ENCODE measurements at places on chromosomes 2 and 18.

DNA sequence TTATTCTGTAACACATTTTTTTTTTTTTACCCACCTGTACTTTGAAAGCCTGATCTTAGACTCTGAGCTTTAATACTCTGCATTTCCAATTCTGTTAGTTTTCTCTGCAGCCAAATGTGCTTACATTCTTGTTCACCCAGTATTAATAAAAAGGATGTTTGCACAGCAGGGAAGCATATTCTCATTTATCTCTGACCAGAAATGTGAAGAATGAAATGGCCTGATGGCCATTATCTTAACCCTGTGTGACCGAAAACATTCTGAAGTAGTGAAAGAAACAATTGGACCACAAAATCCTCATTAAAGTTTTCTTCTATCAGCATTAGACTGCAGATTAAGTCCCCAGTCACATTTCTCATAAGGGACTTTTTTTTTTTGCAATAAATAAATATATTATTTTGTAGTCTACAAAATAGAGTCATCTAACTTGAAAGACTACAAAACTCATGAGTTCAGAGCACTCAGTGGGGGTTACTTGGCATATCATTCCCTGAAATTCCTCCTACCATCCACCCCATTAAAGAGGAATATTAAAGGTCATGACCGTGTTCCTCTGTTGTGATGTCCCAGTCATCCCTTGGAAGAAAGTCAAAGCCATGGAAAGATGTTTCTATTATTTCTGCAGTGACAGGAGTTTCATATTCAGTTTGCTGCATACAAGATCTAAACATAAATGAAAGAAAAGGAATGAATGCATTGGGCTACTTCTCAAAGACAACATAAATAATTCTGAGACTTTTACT lies 364.4 kb downstream of the RND3 start:
- no peak for DNase-seq

DNA sequence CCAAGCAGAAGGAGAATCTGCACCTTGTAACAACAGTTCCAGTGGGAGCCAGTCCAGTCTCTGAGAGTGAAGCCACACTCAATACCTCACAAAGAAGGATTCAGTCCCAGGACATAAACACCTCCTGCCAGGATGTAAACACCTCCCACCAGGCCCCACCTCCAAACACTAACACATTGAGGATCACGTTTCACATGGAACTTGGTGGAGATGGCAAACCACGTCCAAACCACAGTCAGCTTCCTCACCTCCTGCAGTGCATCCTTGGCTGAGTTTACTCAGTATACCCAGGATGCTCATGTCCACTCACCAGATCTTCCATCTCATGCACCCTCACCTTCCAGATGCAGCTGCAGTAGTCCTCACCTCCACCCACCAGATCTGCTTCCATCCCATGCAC lies 37.8 kb upstream of the TMEM18 start:
- no peak for DNase-seq

GRCh38 chr2:140842110-140842509 lies 1288.7 kb downstream of the LRP1B start:
- DNase-seq, result no peak

- DNase-seq, result no peak
Observed at GRCh38 chr2:241372361-241372992, 16.4 kb downstream of the FARP2 start.

DNA sequence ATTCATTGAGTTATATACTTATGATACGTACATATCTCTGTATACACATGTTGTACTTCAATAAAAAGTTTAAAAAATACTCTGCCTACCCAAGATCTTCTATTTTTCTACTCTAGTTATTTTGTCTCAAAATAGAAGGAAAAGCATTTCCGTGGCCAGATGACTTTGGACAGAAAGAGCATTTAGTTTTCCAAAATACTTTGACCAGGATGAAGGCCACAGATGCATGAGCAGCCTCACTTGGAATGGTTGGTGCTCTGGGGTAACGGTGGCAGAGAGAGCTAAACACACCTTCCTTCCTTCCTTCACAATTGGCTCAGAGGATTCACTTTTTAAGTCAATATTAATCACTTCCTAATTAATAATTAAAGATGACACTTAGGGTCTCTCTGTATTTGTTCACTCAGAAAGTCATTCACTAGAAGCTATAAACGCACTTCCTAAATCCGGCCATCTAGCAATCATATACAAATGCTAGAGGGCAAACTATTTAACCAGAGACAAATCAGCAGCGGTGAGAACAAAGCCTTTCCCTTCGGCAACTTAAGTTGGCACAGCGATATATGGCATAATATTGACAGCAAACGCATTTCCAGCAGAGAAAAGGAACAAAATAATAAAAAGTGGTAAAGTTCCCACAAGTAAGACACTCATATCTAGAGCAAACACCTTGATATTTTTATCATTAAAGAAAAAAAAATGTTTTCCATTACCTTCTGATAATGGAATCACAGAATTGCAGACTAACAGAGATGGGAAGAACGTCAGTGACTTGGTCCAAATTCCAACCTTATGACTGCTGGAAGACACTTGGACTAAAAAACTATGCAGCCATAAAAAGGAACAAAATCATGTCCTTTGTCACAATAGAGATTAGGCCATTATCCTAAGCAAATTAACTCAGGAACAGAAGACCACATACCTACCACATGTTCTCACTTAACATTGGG lies 55.9 kb upstream of the NARS1 start:
- DNase-seq, result no peak

- no peak for DNase-seq
Observed at GRCh38 chr18:45652303-45653080, 37.2 kb downstream of the SLC14A2 start.

- no peak for DNase-seq
Observed at GRCh38 chr2:240037358-240037757, 7.1 kb upstream of the OR6B2 start.

DNA sequence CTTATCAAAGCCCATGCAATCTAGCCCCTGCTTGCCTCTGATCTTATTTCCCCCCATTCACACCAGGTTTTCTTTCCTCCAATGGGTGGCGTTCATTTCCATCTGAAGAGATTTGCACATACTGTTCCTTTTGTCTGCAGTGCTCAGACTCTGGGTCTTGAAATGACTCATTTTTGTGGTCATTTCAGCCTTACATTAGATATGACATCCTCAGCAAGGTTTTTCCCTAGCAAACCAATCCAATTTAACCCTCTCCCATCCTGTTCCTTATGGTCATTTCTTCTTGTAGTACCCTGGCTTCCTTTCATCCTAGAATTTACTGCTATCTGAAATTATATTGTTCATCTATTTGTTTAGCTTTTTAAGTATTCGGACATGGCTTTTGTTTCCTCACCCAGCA lies 42.5 kb upstream of the SCN1A start:
- DNase-seq, result no peak

DNA sequence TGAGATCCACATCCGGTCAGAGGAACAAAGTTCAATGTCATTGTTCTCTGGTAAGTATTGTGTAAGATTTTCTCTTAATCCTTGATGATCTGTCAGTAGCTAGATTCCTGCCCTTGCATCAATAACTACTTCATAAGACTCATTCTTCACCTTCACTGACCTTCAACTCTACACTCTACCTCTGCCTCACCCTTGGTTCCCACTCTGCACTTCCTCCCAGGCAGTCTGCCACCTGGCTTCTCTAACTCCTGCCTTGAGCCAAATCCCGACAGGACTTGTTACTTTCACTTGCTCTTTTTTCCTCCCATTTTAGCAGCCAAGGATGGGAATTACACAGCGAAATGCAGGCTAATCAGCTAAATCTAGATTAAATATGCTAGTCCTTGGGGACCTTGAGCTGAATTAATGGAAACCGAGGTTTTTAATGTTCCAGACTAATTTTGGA lies 190.7 kb downstream of the DLGAP1 start:
- DNase-seq, result no peak

GRCh38 chr2:130813722-130814121 lies 23.0 kb upstream of the ARHGEF4 start:
- DNase-seq, result no peak

DNA sequence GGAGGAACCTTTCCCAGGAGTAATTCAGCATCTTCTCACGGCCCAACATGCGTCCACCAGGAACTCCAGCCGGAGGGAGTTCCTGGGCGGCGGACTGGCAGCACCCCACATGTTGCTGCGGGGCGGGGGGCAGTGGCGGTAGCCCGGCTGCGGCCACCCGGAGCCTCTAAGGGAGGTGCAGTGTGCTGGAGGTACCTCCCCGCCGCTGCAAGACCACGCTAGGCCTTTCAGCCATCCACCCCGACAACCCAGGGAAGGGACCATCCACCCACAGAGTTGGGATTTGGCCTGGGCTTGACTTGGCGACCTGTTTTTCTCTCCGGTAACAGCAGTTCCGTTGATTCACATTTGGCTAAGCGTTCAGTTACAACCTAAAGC lies 625 bp downstream of the LYPD6 start:
- DNase-seq, result no peak

DNA sequence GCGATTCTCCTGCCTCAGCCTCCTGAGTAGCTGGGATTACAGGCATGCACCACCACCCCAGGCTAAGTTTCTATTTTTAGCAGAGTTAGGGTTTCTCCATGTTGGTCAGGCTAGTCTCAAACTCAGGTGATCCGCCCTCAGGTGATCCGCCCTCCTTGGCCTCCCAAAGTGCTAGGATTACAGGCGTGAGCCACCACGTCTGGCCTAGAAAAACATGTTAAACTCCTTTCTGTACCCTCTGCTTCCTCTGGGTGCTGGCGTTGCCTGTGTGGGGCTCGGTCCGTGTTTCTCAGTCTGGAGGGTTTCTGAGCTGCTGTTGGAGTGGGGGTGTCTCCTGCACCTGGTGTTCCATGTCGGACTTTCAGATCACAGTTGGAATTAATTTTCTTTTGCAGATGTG lies 17.9 kb downstream of the LDLRAD4 start:
- DNase-seq, result no peak
